ENCODE measurements at places on chromosomes 16 and 17.

GRCh38 chr16:14325502-14326401, 254.6 kb downstream of the MRTFB start:
- DNase-seq: no peak

DNA sequence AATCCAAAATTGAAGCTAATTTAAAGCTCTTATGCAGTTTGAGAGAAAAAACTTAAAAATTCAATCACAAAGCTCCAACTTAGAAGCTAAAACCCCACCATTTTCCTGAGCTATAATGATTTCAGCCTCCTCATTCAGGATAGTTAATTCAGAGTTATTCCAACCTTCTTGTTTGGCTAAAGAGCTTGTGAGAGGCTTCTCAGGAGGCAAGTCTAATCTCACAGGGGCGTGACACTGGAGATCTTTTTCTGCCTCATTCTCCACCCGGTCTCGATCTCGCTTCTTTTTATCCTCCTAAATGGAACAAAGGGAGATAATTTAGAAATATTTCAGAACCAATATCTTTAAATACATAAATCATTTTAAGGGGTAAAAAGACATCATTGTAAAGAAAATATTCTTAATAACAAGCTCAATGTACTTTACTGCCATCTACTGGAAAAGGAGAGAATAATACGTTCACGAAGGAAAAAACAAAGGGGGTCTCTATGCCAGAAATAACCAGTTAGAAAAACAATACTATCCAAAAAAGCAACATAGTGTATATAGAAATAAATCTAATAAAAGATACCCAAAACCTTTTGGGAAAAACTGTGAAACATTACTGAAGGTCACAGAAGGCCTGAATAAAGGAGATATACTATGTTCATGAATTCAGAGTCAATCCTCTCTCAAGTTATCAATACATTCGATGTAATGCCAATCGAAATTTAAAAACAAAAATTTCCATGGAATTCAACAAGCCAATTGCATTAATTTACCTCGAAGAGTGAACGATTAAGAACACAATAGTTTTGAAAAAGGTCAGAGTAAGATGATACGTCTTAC, 13.9 kb downstream of the BRD7 start:
- no peak for DNase-seq

DNA sequence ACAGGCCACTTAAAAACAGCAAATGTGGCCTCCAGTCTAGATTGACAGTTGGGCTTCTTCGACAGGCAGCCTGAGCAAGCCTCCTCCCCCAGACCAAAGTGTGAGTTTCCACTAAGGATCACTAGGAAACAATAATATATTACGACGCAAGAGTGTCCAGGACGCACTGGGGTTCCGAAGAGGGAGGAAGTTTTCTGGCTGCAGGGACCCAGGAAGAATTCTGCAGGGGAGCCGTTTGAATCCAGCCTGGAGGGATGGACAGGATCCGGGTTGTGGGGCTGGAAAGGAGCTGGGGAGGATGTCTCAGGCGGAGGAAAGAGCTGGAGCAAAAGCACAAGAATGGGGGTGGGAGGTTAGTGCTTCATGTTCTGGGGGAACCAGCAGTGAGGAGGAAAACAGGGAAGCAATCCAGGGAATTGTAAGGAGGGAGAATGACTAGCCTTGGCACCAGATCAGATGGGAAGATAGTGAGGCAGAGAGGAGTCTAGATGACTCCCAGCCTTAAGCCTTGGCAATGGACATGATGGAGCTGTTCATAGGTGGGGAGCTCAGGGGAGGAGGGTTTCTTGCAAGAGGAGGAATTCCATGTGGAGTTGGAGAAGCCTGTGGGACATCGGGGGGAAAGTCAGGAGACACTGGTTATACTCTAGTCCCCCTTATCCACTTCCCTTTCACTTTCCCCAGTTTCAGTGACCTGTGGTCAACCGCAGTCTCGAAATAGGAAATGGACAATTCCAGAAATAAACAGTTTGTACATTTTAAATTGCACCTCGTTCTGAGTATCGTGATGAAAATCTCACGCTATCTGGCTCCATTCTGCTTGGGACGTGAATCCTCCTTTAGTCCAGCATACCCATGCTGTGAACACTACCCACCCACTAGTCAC, 26.6 kb downstream of the NGFR start:
- peak; percentile 3 for DNase-seq

DNA sequence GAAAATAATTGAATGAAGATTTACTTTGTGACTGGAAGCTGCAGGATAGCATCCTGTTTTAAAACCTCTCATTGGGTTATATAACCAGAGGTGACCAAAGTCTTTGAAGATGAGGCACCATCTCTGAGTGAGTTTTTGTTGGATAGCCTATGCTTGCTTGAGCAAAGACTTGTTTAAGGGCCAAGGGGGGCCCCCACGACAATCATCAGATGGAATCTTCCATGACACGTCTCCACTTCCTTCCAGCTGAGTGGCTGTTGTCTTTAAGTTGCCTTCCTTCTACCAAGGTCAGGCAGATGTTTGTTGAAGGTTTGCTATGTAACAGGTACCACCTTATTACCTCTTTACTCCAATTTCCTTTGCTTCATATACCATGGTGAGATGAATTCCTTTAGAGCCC, 188.8 kb downstream of the PRKCA start:
- no peak for DNase-seq

DNA sequence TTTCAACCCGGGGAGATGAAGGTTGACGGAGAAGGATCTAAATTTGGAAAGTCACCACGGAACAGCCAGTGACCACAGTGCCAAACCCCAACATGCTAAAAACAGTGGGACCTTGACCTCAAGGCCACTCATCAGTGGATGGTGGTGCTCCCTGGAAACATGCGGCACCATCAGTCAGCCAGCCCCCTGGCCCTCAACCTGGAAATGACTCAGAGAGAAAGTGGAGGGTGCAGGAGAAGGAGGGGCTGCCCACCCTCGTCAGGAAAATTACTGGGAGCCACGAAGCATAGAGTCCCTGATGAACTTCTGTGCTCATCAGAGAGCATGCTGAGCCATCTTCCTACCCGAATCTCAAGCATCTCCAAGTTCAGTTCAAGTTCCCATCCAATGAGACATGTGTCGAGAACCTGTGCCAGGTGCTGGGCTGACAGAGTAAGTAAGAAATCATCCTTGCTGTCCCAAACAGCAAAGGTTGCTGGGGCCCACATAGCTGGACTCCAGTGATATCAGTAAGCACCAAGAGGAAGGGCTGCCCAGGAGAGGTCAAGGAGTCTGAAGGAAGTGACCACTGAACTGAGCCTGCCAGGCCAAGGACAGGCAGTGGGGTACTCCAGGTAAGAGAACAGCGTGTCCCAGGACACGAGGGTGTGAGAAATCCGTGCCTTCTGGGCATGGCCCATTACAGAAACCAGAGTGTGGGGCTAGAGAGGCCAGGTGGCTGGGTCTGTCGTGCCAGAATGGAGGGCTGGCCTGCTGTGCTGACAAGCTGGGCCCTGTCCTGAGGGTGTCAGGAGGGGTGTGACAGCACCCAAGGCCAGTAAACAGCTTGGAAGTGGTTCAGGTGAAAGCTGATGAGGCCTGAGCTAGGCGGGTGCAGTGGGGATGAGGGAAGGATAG, 5.2 kb downstream of the PECAM1 start:
- DNase-seq: no peak

- DNase-seq: peak; percentile 30
Observed at GRCh38 chr17:4331614-4332013, 34.9 kb downstream of the UBE2G1 start.
